ENCODE measurements at places on chromosomes 11 and 22. TPM values are rescaled to one million over a fixed set of nuclear protein-coding genes. Genes with fewer than 3 reads are reported as not detected.

The OR51I1 gene
- not detected for total RNA-seq

The CLDN5 gene
- total RNA-seq = 20.0 TPM

The APOC3 gene
- not detected for total RNA-seq

The AQP11 gene
- not detected for total RNA-seq

The HOATZ gene
- total RNA-seq = not detected

The OR52E8 gene
- total RNA-seq = not detected

The OR52I2 gene
- total RNA-seq = not detected

The APOL3 gene
- total RNA-seq = 229 TPM

DNA sequence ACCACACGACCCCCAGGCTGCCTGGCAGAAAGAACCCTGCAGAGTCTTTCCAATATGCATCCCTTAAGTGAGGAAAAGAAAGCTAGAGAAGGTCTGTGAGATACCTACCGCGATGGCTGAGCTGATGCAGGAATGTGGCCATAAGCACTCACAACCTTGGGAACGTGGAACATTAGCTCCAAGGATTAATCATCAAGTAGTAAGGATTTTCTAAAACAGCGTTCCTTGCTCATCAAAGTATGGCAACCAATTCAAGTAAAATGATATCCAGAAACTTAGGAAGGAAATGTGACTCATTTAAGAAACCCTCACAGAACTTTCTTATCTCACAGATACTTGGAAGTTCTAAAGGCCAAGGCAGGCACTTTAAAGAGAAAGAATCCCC is 12.8 kb downstream of the PACSIN2 start:
- no peak for DNase-seq

DNA sequence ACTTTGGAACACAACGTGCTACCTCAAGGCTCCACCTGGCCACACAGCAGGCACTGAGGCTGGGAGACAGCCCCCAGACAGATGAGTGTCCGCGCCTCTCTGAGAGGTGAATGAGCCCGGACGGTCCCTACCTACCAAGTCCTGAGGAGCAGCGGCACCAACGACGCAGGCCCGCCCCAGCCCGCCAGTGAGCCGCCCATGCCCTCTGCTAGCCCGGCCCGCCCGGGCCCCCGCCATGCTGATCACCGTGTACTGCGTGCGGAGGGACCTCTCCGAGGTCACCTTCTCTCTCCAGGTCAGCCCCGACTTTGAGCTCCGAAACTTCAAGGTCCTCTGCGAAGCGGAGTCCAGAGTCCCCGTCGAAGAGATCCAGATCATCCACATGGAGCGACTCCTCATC is at the start of gene DDI1:
TSS of gene DDI1 (plus strand) at position 53 of the 400 bp plus-strand sequence. CDS start at position 236, 183 bp downstream.
- DNase-seq = no peak

- DNase-seq = no peak
These were observed 19.8 kb downstream of the SLCO2B1 start for GRCh38 chr11:75170516-75171201.

DNA sequence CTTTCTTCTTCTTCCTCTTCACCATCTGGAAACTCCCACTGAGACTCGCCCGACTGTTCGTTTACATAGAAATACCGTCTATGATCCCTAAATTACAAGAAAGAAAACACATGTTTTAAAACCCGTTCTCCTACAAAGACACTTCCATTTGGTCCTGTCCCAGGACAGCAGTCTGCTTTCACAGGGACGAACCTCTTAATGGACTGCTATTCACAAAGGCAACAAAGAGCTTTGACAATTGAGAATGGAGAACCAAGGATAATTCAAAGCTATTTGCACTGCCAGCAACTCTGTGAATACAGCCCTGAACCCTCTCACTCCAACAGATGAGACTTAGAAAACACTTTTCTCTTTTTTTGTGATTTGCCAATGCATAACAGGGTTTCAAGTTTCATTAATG is 16.3 kb upstream of the AGBL2 start:
- no peak for DNase-seq

DNA sequence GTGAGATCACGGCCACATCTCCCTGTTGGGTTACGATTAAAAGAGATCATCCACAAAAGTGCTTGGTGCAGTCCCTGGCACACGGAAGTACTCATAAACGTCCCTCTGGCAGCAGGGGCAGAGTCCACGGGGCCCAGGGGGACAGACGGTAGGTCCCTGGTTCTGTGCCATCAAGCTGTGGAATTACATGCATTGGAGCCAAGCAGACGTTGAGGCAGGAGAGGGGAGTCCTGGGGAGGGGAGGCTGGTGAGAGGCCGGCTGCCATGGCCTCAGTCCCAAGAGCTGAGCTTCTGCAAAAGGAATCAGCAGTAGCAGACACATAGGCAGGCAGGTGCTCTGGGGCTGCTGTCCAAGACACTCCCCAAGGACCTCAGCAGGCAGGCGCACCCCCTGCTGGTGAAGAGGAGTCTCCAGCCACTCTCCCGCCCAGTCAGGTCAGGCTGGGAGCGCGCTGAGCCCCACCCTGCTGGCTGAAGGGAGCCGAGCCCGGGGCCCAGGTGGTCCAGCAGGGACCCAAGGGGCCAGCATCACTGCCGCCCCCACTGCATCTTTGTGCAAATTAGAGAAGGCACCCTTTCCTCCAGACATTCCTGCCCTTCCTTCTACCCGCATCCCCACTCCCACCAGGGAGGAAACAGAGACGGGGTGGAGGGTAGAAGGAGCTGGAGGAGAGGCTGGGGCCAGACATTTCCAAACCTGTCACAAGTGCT is 7.6 kb upstream of the KCTD17 start:
- DNase-seq = no peak

DNA sequence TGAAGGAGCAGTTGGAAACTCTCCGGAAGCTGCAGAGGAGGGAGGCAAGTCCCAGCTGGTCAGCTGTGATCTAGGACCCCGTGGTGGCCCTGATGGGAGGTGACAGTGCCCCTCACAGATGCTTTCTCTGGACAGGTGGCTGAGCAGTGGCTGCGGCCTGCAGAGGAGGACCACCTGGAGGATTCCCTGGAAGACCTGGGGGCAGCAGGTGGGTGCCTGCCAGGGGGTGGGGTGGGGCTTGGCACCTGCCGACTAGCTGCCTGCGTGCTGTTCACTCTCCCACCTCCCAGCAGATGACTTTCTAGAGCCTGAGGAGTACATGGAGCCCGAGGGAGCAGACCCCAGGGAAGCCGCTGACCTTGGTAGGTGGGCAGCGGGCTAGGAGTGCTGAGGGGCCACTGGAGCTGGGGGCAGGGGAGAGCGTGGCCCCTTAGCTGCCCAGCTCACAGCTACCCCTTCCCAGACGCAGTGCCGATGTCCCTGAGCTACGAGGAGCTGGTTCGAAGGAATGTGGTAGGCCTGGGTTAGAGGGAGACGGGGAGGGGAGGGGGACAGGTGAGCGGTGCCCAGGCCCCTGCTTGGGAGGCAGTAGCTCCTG is 3.1 kb downstream of the SCO2 start:
- DNase-seq = no peak

- DNase-seq = no peak
These were observed 276.9 kb downstream of the FAM76B start for GRCh38 chr11:95512682-95513081.

GRCh38 chr11:116190861-116191260 is 581.9 kb downstream of the BUD13 start:
- DNase-seq = no peak

- DNase-seq = no peak
These were observed 1.8 kb upstream of the LRRC75B start for GRCh38 chr22:24594569-24595120.

DNA sequence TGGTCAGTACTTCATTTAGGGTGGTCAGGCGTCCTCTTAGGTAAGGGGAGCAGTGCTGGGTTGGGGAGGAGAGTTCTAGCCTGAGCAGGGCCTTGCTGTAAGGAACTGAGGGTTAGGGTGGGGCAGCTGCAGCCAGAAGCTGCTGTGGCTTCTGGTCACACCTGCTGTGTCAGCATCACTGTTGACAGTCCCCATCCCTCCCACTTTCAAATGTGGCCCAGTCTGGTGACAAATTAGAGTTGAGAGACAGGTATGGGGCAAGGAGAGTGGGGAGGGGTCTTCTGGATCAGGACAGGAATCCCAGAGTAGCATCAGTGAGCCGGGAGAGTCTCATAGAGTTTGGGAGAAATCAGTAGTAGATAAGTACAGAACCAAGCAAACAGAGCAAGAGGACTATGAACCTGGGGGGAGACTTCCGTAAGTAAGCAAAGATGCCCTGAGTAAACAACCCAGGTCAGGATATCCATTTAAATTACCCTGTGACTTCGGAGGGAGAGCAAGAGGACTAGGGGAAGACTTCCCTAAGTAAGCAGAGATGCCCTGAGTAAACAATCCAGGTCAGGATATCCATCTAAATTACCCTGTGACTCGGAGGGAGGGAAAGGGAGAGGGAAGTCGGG is 53.7 kb downstream of the PPP6R2 start:
- DNase-seq = no peak

DNA sequence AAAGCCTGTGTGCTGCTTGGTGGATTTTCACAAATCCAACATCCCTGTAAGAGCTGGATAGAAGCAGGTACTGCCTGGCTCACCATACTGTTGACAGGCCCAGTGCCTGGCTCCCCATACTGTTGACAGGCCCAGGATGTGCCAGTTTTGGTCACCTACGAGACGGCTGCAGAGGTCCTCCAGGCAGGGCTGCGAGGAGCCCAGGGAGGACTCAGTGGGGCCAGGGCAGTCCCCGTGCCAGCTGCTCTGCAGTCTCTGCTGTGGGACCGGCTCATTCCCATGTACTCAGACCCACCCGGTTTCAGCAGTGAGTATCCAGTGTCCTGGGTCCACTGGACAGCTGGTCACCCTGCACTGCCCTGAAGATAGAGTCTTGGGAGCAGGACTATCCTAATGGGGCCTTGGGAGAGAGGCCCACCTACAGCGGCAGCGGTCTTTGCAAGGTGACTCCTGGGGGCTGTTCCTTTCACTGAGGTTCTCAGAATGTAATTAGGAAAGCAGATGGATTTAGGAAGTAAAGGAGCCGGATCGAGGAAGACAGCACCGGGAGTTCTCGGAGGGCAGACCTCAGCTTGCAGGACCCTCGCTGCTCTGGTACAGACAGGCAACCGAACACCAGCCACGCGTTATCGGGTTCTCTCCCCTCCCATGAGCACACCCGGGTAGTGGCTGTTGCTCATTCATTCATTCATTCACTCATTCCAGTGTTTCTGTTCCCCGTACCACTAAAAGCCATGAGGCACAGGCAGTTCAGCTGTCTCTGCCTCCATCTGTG is 106.1 kb downstream of the CTTN start:
- no peak for DNase-seq

GRCh38 chr22:31857247-31857646 is 87.1 kb upstream of the YWHAH start:
- DNase-seq = no peak

DNA sequence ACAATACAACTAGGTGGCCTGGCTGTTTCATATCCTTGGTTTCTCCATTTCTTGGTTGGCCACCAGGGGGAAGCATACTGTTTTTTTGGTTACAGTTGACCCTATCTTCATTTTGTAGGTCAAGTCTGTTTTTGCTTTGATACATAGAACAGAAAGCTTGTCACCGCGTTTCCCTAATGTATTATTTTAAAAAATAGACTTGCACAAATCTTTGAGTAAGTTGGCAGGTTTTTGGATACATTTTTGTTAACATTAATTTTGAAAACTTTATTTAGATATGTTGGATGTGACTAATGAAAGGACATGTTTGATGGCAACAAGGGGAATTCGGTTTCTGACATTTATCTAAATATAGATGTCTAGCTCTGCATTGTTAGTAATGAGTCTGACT is 3.0 kb downstream of the NCR3LG1 start:
- DNase-seq = peak; percentile 55

GRCh38 chr22:40325315-40325714 is 21.0 kb upstream of the ADSL start:
- peak; percentile 31 for DNase-seq

DNA sequence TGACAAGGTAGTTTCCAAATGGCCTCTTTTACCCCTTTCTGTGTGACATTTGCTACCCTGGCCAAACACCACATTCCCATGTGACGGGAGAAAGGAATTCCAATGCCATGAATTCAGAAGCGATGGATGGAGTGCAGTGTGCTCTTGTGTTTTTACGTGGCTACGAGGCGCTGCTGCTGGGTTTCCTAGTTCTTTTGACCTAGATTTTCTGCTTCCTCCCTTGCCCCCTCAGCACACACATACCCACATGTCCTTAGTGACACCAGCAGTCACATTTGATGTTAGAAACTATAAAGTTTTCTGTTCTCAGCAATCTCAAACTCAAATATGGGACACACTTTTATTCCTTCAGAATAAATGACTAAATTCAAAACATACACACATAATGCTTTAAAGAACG is 7.8 kb upstream of the TMA7B start:
- DNase-seq = no peak
